ENCODE measurements at places on chromosomes 11 and 22. TPM values are rescaled to one million over a fixed set of nuclear protein-coding genes. Genes with fewer than 3 reads are reported as not detected.

DNA sequence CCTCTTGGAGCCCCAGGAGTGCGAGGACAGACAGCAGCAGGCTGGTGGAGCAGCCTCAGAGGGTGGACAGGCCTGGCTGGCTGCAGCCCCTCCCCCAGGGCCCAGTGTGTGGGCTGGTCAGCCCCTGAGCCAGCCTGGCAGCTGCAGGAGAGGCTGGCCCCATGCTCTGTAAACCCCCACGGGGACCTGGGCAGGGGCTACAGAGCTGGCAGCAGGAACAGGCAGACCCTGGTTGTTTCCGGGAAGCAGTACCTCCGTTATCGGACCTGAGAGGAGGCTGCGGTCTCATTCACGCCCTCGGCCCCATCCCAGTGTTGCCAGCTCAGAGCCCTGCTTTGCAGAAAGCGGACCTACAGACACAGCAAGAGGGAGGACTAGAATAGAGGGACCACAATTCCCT, 38.5 kb upstream of the COMT start:
- DNase-seq, result no peak
- H3K36me3 ChIP-seq, result no peaks in the 10 kb centered on the region
- no peaks in the 10 kb centered on the region for H3K4me1 ChIP-seq
- H3K4me3 ChIP-seq, result no peak overlapping the region
- H3K27me3 ChIP-seq, result no peaks in the 10 kb centered on the region

MRGPRF gene
- total RNA-seq, result 65.7 TPM

- H3K4me1 ChIP-seq, result no peaks in the 10 kb centered on the region
- no peaks in the 10 kb centered on the region for H3K27me3 ChIP-seq
- DNase-seq, result no peak
- H3K36me3 ChIP-seq, result no peaks in the 10 kb centered on the region
- no peak overlapping the region for H3K4me3 ChIP-seq
- H3K27ac ChIP-seq, result no peak overlapping the region
Observed at GRCh38 chr11:120063686-120064340, 74.1 kb downstream of the TRIM29 start.

DNA sequence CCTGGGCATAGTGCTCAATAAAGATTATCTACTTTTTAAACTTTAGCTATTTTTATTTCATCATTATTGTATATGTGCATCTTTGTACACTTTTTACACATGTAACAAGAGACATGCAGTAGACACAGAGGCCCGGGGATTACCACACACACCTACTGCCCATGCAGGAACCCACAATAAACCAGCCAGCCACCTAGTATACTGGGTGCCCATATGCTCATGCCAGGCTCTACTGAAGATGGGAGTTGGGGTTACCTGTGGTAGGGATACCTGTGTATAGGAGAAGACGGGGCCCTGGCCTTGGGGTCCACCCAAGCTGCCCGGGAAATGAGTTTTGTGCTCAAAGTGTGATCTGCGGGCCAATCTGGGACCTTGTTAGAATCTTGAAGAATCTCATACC, 31.2 kb upstream of the P2RY2 start:
- no peaks in the 10 kb centered on the region for H3K36me3 ChIP-seq
- DNase-seq, result no peak
- no peaks in the 10 kb centered on the region for H3K27me3 ChIP-seq

- no peaks in the 10 kb centered on the region for H3K36me3 ChIP-seq
- no peaks in the 10 kb centered on the region for H3K27me3 ChIP-seq
- DNase-seq, result no peak
- no peaks in the 10 kb centered on the region for H3K4me1 ChIP-seq
Observed at GRCh38 chr11:31763296-31763695, 47.8 kb downstream of the PAX6 start.

GRCh38 chr11:44379141-44380008, 69.4 kb upstream of the ALX4 start:
- no peaks in the 10 kb centered on the region for H3K27me3 ChIP-seq
- DNase-seq, result no peak
- H3K36me3 ChIP-seq, result no peaks in the 10 kb centered on the region
- no peaks in the 10 kb centered on the region for H3K4me1 ChIP-seq
- H3K4me3 ChIP-seq, result no peak overlapping the region

GAB4 gene
- total RNA-seq, result not detected

IL17REL gene
- not detected for total RNA-seq

GRCh38 chr11:44071157-44071556, 5.1 kb downstream of the ACCS start:
- no peak for DNase-seq
- H3K27ac ChIP-seq, result no peak overlapping the region
- H3K27me3 ChIP-seq, result no peaks in the 10 kb centered on the region
- no peaks in the 10 kb centered on the region for H3K36me3 ChIP-seq
- H3K4me3 ChIP-seq, result no peak overlapping the region

GRCh38 chr11:74276581-74276980, 34.9 kb downstream of the P4HA3 start:
- no peak overlapping the region for H3K4me3 ChIP-seq
- H3K36me3 ChIP-seq, result no peaks in the 10 kb centered on the region
- no peak overlapping the region for H3K27ac ChIP-seq
- DNase-seq, result no peak
- H3K27me3 ChIP-seq, result no peaks in the 10 kb centered on the region
- H3K4me1 ChIP-seq, result no peaks in the 10 kb centered on the region

DNA sequence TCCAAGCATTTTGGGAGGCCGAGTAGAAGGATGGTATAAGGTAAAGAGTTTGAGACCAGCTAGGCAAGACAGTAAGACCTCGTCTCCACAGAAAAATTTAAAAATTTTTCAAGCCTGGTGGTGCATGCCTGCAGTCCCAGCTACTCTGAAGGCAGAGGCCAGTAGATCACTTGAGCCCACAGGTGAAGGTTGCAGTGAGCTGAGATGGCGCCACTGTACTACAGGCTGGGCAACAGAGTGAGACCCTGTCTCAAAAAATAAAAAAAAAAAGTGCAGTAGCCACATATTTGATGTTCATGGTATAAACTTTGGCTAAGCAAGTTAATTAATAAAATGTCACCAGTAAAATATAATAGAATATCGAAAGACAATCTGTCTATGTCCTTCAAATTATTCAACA, 27.0 kb downstream of the LGR4 start:
- H3K4me3 ChIP-seq, result no peak overlapping the region
- no peak for DNase-seq
- H3K27me3 ChIP-seq, result no peaks in the 10 kb centered on the region
- H3K36me3 ChIP-seq, result no peaks in the 10 kb centered on the region

DNA sequence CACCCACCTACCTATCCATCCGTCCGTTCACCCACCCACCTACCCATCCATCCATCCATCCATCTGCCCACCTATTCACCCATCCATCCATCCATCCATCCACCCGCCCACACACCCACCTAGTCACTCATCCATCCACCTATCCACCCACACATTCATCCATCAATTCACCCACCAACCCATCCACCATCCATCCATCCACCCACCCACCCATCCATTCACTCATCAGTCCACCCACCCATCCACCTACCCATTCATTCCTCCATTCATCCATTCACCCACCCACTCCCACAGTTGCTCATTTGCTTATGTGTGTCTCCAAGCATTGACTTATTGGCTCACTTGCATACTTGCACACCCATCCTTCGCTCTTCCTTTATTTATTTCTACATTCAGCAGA, 50.1 kb downstream of the MYO7A start:
- no peak for DNase-seq
- no peaks in the 10 kb centered on the region for H3K27me3 ChIP-seq
- H3K27ac ChIP-seq, result no peak overlapping the region
- no peak overlapping the region for H3K4me3 ChIP-seq
- no peaks in the 10 kb centered on the region for H3K36me3 ChIP-seq

C11orf91 gene
- not detected for total RNA-seq

- H3K4me1 ChIP-seq, result no peaks in the 10 kb centered on the region
- no peak overlapping the region for H3K4me3 ChIP-seq
- H3K36me3 ChIP-seq, result no peaks in the 10 kb centered on the region
- no peaks in the 10 kb centered on the region for H3K27me3 ChIP-seq
Observed at GRCh38 chr22:44449061-44449682, 48.9 kb downstream of the RTL6 start.

TMEM191C gene
- 20.7 TPM for total RNA-seq

DNA sequence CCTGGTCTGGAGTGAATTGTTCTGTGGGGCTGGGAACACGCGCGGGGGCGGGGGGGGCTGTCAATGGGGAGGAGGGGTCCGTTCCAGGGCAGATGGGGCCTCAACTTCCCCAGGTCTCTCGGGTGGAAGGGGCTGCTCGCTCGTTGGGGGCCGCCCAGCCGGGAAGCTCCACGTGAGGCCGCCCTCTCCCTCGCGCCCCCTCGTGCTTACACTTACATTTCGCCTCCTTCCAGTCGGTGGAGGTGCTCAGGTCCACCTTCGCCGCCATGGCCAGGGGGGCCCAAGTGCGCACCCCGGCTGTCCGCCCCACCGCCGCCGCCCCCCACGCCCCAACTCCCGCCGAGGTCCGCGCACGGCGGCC, 452 bp downstream of the MACROD1 start:
- no peaks in the 10 kb centered on the region for H3K27me3 ChIP-seq
- H3K4me1 ChIP-seq, result no peaks in the 10 kb centered on the region
- H3K4me3 ChIP-seq, result peak overlapping the region; percentile 63

DNA sequence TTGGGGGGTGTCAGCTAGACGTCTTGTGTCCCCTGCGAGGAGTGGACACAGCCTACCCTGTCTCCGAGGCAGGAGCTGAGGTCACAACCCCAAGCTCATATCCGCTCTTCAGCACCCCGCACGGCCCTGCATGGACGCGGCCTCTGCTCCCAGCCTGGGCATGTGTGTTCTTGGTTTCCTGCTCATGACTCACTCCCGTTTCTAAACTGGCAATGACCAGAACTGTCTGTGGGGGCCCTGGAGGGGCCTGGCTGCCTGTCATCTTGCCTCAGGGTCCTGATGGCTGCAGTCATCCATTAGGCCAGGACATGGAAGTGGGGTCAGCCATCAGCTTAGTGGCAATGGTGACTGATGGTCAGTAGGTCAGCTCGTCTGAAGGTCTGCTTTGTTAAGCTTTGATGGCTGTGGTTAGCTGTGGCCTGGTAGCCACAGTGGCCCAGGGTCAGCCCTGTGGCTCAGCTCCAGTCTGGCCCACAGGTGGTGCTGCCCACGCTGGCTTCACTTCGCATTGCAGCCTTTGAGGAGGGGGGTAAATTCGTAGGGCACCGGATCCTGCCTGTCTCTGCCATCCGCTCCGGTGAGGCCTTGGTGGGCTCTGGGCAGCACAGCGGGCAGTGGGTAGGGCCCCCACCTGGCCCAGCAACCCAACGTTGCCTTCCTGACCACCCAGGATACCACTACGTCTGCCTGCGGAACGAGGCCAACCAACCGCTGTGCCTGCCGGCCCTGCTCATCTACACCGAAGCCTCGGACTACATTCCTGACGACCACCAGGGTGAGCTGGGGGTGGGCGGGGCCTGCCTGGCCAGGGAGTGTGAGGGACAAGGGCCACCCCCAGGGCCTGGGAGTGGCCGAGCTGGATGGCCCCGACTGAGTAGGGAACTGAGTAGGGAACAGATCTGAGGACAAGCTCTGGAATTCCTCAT, 12.0 kb downstream of the PLCB3 start:
- no peak overlapping the region for H3K27ac ChIP-seq
- no peaks in the 10 kb centered on the region for H3K36me3 ChIP-seq
- no peaks in the 10 kb centered on the region for H3K27me3 ChIP-seq
- no peak for DNase-seq

DNA sequence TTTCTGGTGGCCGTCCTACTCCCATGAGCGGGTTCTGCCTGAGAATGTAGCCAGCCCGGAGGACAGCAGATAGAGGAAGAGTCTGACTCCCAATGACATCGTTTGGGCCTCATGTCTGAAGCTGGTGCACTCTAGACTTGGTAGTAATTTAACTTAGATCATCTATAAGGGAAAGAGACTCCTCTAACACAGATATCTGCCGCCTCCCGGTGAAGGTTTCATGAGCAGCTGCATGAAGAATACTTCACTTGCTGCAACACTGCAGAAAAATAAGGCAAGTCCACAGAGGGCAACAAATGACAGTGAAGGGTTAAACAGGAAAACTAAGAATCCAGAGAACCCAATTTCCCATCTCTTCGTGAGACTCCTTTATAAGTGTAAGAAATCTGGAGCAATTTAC, 5.9 kb upstream of the ARL2 start:
- H3K4me1 ChIP-seq, result no peaks in the 10 kb centered on the region
- no peaks in the 10 kb centered on the region for H3K27me3 ChIP-seq
- H3K36me3 ChIP-seq, result no peaks in the 10 kb centered on the region
- no peak overlapping the region for H3K27ac ChIP-seq

- no peak for DNase-seq
- no peaks in the 10 kb centered on the region for H3K27me3 ChIP-seq
- H3K4me1 ChIP-seq, result no peaks in the 10 kb centered on the region
- H3K27ac ChIP-seq, result no peak overlapping the region
- H3K36me3 ChIP-seq, result no peaks in the 10 kb centered on the region
- H3K4me3 ChIP-seq, result no peak overlapping the region
Observed at GRCh38 chr22:32217465-32217864, 12.6 kb upstream of the RFPL2 start.

DNA sequence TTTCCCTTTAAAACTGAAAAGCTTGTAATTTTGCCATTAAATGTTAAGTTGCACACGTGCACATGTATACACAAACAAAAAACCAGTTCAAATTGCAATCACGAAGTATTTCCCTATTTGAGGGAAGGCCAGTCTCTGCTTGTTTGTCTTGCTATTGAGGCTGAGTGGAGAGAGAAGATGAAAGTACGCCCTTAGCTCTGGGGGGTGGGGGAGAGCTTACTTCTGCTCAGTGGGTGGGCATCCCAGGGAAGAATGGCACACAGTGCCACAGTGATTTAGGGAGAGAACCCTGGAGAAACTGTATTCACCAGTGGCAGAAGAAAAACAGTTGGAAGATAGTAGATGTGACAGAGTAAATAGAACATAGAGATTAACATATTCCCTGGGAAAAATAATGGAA, 8.7 kb downstream of the YAP1 start:
- no peak overlapping the region for H3K4me3 ChIP-seq
- no peaks in the 10 kb centered on the region for H3K4me1 ChIP-seq
- H3K27ac ChIP-seq, result peak overlapping the region; percentile 28
- H3K36me3 ChIP-seq, result no peaks in the 10 kb centered on the region

DNA sequence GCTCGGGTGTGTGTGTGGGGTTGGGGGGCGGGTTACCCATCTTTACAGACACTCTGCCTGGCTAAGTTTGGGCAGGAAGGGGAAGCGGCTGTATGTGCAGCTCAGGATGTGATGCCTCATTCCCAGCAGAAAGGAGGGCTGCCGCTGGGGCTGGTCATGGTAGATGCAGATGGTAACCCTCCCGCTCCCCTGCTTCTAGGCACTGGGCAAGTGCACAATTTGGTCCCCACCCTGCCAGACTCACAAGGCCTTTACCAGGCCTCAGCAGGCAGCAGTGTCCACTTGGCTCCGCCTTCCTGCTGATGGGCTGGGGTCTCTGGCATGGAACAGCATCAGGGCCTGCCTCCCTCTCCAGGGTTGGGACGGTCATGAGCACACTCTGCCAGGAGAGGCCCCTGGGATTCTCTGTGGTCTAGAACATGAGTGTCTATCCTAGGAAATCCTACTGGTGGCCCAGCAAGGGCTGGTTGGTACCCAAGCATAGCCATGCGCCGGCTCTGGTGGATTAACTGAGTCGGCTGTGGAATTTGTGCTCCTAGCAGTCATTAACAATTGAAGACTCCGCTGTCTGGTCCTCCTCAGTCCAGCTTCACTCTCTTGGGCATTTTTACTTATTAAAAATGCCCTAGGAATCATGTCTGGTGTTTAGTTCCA, 4.2 kb downstream of the LMO1 start:
- DNase-seq, result peak; percentile 4
- no peak overlapping the region for H3K27ac ChIP-seq
- no peaks in the 10 kb centered on the region for H3K4me1 ChIP-seq
- no peaks in the 10 kb centered on the region for H3K36me3 ChIP-seq
- no peaks in the 10 kb centered on the region for H3K27me3 ChIP-seq

SLC43A3 gene
- 141 TPM for total RNA-seq

- no peaks in the 10 kb centered on the region for H3K27me3 ChIP-seq
- no peaks in the 10 kb centered on the region for H3K36me3 ChIP-seq
- DNase-seq, result peak; percentile 77
- no peak overlapping the region for H3K27ac ChIP-seq
- no peak overlapping the region for H3K4me3 ChIP-seq
Observed at GRCh38 chr22:33049119-33049729, 9.0 kb downstream of the SYN3 start.
